ENCODE measurements at places on chromosomes 5 and 9.

GRCh38 chr9:16611001-16611400 lies 259.5 kb downstream of the BNC2 start:
- no peak for DNase-seq

DNA sequence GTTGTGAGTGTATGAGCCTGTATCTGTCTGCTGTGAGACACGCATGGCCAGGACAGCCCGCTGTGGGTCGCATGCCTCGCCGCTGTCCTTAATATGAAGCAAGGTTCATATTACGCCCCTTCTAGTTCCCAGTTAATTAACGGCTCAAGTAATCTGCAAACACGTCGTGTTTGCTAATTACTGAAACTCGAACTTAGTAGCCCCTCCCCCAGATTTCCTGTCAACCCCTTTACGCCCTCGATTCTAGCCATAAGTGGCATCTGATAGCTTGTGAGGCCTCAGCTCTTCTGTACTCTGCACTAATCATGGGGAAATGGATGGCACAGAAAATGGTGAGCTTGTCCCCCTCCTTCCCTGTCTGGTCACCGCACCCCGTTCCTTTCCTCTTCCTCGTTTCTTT lies 116.9 kb upstream of the OTULINL start:
- DNase-seq: no peak

- DNase-seq: no peak
Measured at GRCh38 chr5:74054641-74055421, 428.8 kb downstream of the ARHGEF28 start.

DNA sequence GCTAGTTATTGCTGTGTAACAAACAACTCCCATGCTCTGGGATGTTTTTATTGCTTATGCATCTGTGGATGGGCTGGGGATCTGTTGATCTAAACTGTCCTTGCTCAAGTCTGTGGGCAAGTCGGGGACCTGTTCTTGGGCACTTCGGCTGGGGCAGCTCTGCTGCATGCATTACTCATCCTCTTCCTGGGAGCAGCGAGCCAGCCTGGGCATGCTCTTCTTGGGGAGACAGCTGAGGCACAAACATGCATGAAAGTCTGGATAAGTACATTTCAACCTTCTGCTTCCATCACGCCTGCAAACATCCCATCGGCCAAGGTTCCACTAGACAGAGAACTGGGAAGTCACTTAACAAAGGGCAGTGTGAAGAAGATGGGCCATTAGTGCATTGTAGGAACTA lies 66.3 kb downstream of the ANKRD33B start:
- no peak for DNase-seq

- no peak for DNase-seq
Measured at GRCh38 chr9:108043585-108043984, 554.0 kb upstream of the KLF4 start.

Data from stimulated activated CD8-positive, alpha-beta memory T cell treated with anti-CD3 and anti-CD28 coated beads, Interleukin-4, amount 100 ng/mL, for 4 hours (primary cell).